ENCODE measurements at places on chromosomes 3 and 15.

GRCh38 chr15:60529332-60529731 lies 50.4 kb upstream of the ICE2 start:
- no peak for DNase-seq

DNA sequence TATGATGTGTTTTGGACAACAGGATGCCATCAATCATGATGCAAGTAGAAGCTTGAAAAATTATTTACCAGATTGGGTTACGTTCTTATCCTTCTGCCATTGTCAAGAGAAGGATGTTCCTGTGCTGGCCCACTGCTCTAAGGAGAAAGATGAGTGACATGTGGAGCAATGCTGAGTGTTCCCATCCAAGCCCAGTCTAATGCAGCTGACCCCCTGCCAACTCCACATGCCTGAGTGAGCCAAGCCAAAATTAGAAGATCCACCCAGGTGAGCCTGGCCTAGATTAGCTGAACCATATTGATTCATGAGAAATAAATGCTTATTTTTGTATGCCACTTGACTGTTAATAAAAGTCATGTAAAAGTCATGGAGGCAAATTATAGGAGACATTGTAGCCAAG lies 446.5 kb downstream of the CNTN3 start:
- DNase-seq = no peak

DNA sequence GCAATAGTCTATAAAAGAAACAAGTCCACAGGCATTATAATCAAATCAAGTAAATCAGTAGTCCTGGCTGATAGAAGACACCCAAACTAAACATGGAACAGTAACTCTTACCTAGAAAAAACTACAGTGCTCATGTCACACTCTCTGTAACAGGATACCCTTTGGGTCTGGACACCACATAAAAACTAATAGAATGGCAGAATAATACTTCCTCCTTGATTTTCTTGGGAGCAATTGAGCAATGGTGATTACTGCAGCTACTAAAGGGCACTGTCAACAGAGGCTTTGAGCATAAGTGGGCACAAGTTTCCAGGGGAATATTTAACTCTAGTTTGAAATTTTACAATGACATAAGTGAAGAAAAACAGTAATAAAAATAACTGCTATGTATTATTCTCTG lies 59.5 kb downstream of the GLB1 start:
- DNase-seq = no peak

GRCh38 chr15:49986326-49986725 lies 132.7 kb downstream of the ATP8B4 start:
- DNase-seq = no peak

DNA sequence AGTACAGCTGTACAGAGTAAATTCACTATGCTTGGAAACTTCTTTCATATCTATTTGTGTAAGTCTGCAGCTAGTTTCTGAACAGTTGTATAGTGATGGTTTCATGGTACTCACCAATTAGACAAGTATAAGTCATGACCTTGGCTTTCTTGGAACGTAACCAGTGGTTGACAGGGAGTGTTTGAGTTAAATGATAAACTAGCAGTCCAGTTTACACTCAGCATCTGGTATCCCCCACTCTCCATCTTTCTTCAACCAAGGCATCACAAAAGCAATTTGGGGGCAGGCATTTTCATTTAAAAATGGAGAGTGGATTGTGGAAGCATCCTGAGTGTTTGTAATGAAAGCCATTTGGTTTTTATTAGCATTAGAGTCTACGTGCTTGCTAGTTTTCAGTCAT lies 26.0 kb downstream of the MME start:
- no peak for DNase-seq

GRCh38 chr15:39828374-39828931 lies 45.8 kb upstream of the FSIP1 start:
- no peak for DNase-seq

DNA sequence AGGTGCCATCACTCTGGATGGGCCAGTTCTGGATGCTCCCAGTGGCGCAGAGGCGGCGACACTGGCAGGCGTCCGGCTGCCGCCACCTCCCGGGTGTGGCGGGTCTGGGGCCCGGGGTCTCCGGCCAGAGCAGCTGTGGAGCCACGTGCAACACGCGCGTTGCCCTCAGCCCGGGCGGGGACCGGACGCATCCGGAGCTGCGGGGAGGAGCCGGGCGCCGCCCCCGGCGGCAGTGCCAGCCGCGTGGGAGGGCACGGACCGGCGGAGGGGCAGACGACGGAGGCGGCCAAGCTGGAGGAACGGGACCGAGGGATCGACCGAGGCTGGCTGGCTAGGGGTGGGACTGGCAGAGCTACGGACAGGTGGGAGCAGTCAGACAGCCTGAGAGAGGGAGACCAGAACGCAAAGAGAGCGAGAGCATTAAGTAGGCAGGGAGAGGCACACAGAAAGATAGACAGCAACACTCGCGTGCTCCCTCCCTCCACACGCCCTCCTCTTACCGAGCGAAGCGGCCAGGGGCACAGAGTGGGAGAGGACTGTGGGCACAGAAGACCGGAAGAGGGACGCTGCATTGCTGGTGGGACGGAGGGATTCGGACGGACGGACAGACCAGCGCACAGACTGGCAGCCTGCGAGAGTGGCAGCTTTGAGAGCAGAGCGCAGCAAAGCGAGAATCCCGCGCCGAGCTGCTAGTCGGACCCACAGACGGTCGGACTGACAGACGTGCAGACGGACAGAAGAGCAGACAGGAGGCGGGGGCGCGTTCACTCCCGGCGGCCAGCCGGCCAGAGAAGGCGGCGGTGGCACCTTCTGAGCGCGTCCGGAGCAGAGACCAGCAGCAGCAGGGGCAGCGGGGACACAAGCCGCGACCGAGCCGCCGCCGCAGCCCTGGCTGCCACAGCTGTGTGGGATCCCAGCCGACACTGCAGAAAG lies at the start of gene ARPP21:
TSS of gene ARPP21 (plus strand) at position 272 of the 933 bp plus-strand sequence. CDS start 42,227 bp downstream, outside the sequence.
- DNase-seq = no peak

DNA sequence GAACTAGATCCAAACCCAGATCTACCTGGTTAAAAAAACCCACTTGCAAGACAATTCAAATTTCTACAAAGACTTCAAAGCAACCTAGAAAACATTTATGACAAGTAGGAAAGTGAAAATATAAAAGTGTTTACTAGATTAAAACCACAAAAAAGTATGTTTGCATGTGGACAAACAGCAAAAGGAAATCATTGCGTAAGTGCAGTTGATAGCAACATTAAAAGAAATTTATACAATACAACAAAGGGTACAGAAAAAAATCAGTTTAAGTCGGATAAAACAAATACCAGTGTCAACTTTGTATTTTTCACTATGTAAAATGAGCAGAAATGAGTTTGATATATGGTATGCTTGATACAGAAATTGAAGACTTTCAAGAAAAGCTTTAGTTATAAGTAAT lies 2.6 kb downstream of the EIF5A2 start:
- no peak for DNase-seq
